Naive thymus-derived CD4-positive, alpha-beta T cell (primary cell): ENCODE measurements at places on chromosomes 12 and 14. TPM values are rescaled to one million over a fixed set of nuclear protein-coding genes. Genes with fewer than 3 reads are reported as not detected.

ING4 gene
- 33.1 and 35.4 TPM in 2 replicates for total RNA-seq

GZMH gene
- 67.6 TPM for total RNA-seq

SLCO1B1 gene
- total RNA-seq, result not detected

CHGA gene
- not detected for total RNA-seq

CELA1 gene
- total RNA-seq, result 1.1 TPM

LRCOL1 gene
- not detected for total RNA-seq

ANO2 gene
- not detected for total RNA-seq

STYK1 gene
- total RNA-seq, result 0.24 TPM

- DNase-seq, result no peak
Measured at GRCh38 chr14:105439710-105440553, 20.3 kb downstream of the MTA1 start.

GRCh38 chr12:48925304-48926011, at the start of gene FKBP11:
Gene FKBP11 (minus strand): TSS chr12:48925492. CDS start chr12:48925428, 64 bp downstream.
- peak; percentile 74 for DNase-seq

GRCh38 chr12:6603095-6603567, 4.0 kb downstream of the CHD4 start:
- DNase-seq, result peak; percentile 39

DNA sequence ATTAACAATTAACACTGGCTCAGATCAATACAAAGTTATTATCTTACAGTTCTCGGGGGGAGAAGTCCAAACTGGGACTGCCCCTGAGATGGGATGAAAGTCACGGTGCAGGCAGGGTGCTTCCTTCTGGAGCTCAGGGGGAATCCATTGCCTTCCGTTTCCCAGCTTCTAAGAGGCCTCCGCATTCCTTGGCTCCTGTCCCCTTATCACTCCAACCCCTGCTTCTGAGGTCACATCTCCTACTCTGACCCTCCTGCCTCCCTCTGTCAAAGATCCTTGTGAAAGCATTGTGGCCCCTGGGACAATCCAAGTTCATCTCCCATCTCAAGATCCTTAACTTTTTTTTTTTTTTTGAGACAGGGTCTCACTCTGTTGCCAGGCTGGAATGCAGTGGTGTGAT, 30.8 kb downstream of the SCARB1 start:
- DNase-seq, result no peak

DNA sequence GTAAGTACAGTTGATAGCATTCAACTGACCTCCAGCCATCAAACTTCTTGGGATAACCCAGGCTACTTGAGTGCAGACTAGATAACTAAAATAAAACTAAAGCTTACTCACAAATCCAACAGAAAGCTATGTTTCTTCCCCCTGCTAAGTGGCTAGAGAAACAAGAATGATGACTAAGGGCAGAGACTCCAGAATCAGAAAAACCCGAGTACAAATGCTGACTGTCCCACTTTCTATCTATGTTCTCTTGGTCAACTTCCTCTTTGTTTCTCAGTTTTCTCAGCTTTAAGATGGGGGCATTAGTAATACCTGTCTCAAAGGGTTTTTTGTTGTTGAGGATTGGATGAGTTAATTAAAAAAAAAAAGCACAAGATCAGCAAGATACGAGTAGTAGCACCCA, 6.1 kb upstream of the NUAK1 start:
- no peak for DNase-seq

DNA sequence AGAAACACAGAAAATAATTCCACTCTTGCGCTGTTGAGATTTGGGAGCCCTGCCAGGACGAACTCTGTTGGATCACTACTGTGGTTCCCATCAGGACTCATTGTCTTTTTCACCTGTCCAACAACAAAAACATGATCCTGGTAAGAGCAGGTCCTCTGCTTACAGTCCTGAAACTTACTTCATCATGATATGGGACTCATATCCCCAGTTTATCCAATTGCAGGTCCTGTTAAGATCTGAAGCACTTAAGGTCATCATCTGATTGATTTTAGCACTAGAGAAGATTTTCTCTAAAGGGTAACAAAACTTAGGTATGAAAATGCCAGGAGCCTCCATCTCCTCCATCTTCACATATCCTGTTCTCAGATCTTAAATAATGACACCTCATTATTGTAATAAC, at the start of gene OR6S1:
Gene OR6S1 (minus strand): TSS at position 101 of the 400 bp plus-strand sequence. CDS start 0 bp downstream, at position 101.
- no peak for DNase-seq

DNA sequence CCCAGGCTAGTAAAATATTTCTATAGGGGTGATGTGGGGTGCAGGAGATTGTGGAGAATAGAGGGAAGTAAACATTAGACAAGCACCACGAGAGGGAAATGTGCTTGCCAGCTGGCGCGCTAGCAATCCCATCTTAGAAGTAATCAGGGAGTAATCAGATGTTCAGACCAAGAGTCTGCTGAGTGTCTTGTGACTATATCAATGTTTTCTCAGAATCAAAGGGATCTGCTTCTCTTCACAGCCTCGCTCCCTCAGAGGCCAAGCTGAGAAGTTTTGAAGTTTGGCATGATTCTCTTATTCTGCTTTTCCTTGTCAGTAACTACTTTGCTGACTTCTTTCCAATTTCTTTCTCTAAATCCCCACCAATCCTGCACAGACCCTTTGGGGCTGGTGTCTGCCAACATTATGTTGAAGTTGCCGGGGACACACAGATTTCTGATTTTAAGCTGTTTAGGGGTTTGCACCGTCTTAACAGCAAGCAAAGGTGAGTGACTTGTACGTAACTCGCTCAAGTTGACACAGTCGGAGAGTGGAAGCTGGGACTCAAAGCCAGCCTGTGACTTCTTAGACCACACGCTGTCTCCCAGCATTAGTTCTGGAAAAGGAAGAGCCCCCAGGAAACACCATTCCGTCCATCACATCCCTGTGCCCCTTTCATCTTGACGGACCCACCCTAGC, 22.0 kb upstream of the TSPAN9 start:
- no peak for DNase-seq

GRCh38 chr12:97324471-97324870, 138.1 kb upstream of the RMST start:
- DNase-seq, result no peak

DNA sequence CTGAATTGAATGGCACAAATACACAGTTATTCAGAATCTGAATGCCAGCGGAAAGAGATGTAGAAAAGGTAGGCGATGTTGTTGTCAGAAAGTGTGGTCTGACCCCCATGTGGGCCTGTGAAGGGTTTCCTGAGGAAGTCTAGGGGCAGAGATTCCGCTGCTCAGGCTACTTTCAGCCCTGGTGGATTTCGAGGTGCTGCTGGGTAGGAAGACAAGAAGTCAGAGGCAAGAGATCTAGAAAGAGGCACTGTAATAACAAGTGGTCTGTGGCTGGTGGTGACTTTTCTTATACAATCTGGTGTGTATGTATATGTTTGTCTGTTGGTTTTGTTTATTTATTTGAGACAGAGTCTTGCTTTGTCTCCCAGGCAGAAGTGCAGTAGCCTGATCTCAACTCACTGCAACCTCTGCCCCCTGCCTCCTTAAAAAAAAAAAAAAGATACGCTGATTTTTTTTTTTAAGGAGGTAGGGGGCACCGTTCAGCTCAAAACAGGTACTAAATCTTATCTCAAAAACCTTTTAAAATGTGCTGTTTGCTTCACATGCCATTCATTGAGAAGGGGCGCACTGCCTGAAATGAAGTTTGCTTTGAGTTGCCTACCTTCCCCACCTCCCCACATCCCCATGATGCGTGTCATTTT, 27.1 kb upstream of the MANSC4 start:
- no peak for DNase-seq

GRCh38 chr14:22870811-22871223, 723 bp upstream of the LRP10 start:
- DNase-seq, result no peak

DNA sequence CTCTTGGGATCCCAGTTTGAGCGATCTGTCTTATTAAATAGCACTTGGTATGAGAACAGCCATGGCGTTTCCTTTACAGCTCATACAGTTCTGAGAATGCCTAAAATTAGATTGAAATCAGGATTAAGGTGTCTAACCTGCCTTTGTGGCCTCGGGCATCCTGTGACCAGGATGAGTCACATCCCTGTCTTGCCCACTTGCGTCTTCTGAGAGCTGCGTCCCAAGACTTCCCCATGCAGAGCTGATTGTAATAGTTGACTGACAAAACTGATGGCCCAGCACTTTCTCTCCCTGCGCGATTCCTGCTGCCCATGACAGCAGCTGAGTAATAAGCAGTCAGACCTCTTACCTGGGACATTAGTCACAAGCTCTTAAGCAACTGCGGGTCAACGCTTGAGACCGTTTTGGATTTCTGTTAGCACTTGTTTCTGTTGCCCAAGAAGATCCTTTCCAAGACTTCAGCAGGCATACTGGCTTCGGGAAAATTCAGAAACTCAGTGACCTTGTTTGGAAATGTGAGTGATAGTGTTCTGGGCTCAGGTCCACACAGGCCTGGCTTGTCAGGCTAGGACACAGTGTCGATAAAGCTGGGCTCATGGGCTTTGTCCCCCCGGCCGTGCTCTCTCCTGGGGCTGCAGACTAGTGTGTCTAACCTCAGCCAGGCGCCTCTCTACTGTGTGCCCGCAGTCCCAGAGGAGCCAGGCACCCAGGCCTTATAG, 169.9 kb upstream of the HIF1A start:
- no peak for DNase-seq

DNA sequence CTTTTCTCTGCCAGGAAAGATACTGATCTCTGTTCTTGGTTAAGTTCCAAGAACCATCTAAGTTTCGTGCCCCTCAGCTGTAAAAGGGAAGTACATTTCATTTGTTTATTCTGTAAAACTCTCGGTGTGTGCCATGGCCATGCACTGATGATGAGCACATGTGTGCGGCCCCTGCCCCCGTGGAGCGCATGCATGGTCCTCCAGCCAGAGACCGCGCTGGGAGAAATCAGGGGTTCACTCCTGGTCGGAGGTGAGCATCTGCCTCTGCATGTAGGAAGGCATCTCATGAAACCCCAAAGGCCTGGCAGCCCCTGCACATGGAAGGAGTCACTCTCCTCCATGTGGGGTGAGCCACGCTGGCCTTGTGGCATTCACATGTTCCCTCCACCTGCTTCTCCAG, 102.5 kb upstream of the RTL1 start:
- DNase-seq, result no peak
